ENCODE measurements at places on chromosomes 16 and 17.
A peak's percentile ranks its signal among the peaks of the same experiment; 100 is the strongest.

DNA sequence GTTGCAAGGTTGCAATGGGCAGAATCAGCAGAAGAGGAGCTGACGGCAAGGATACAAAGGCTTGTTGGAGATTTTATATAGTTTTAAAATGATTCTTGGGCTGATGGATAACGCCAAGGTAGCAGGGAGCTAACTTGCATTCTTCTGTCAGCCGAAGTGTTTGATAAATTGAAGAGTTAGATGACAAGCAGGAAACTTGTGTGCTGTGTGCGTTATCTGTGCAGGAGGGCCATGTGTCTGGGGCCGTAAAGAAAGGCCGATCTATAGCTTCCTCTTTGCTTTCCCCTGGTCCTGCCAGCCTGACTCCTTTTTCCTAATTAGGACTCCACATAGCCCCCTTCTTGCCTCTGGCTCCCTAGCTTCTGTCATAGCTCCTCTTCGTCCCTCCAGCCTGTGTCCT lies 6.7 kb upstream of the WWOX start:
- DNase-seq, result no peak

DNA sequence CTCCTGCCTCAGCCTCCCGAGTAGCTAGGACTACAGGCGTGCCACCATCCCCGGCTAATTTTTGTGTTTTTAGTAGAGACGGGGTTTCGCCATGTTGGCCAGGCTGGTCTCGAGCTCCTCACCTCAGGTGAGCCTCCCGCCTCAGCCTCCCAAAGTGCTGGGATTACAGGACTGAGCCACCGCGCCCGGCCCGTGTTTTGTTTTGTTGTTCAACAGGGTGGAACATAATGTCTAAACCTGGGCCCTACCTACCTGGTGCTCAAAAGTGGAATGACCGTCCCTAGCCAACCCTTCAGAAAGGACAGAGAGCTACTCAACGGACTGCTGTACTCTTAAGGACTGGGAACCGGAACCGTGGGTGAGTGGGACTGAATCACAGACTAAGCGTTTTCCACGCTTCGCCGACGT lies 772 bp upstream of the KIF22 start:
- DNase-seq, result no peak

GRCh38 chr17:27241346-27241946 lies 52.5 kb upstream of the WSB1 start:
- peak; percentile 61 for DNase-seq

GRCh38 chr16:21610766-21611165 lies 11.4 kb downstream of the METTL9 start:
- DNase-seq, result no peak

DNA sequence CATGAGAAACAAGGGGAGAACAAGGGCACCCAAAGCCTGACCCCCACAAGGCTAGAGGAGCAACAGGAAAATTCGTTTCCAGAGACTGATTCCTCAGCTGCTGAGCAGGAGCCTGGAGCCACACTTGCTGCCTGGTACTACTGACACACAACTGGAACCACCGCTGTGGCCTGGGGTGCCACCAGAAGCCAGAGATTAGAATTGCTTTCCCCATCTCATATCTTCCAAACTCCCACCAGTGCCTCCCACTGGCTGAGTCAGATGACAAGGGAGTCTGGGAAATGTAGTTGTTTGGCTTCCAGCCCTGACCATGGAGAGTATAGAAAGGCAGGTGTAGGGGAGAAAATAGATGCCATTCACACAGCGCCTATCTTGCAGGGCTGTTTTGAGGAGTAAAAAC lies 4.1 kb upstream of the TMEM11 start:
- no peak for DNase-seq

GRCh38 chr16:12740986-12741610 lies 62.6 kb downstream of the CPPED1 start:
- no peak for DNase-seq

DNA sequence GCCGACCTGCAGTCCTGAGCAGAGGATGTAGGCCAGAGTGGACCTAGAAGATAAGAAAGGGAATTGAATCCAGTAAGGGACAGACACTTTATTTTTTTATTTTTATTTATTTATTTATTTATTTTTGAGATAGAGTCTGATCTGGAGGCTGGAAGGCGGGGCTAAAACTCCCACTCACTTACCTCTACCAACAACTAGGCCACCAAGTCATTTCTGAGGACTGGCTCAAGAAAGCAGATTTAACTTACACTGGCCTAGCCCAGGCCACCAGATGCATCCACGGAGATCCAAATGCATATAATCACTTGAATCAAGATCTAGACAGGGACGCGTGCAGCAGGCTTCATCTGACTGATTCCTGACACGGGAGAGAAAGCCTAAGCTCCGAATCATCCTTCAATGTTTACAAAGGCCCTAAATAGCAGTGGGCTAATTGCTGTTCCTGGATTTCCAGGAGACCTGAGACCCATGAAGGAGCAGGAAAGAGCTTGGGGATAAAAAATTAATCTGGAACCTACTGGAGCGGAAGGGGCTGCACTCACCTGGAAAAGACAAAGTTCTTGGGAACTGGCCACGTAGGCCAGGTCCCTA lies 1.1 kb upstream of the ALOX12 start:
- no peak for DNase-seq

DNA sequence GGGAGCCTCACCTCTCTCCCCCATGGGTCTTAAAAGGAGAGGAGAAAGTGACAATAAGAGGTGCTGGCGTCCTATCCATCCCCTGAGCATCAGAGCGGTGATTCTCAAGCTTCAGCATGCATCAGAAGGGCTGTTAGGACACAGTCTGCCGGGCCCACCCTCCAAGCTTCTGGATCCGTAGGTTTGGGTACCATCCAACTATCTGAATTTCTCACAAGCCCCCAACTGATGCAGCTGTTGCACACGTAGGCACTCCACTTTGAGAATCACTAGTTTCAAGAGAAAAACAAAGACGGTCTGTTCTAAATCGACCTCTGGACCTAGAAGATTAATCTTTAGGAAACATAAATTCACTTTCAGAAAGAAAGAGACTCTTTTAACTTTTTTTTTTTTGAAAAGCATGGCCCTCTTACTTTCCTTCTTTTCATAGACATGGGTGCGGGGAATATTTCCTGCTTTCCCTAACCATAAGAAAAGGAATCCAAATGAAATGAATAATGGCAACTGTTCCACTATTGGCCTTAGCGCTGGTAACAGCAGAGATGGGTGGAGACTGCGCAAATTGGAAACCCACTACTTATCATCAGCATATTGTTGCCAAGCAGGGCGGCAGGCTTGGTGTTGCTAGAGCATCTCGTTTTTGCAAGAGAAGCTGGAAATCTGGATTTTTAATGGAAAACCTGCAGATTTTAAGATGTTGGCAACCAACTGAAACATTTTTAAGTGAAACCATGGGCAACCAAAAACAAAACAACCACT lies 144.4 kb downstream of the GAS7 start:
- DNase-seq, result no peak

DNA sequence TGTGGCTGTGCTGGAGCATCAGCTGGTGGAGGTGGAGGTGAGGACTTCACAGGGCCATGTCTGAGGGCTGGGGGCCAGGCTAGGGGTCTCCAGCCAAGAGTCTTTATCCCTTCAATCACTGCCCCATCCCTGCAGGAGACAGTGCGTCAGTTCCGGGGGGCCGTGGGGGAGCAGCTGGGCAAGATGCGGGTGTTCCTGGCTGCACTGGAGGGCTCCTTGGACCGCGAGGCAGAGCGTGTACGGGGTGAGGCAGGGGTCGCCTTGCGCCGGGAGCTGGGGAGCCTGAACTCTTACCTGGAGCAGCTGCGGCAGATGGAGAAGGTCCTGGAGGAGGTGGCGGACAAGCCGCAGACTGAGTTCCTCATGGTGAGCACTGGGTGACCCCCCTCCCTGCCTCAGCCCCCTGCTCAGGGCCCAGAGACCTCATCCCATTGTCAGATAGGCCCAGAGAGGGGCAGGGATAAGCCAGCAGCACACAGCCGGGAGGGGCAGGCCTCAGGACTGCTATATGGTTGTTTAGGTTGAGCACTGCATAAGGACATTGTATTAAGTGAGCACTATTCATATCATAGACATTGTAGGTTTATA lies 2.3 kb upstream of the PYDC1 start:
- no peak for DNase-seq

DNA sequence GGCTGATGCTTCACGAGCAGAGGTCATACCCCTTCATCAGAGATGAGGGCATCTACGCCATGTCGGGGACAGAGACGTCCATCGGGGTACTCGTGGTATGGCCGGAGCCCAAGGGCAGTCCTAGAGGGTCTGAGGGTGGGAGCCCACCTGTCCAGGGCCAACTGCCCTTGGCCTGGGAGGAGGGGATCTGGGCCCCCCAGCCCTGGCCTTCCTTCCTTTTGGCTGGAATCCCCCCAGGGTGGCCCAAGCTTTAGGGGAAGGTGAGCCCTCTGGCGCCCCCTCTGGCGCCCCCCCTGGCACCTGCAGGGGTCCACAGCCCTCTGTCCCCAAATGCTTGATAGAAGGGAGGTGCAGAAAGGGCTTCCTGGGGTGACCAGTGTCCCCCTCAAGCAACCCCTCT lies 69.3 kb downstream of the SCNN1B start:
- no peak for DNase-seq

GRCh38 chr16:88804552-88805339 lies 1.2 kb downstream of the CDT1 start:
- no peak for DNase-seq
